NCI-H1092 (cell line): ENCODE measurements at places on chromosomes 16 and 17.

GRCh38 chr16:35562471-35562870 lies 2103.1 kb downstream of the TP53TG3F start:
- no peak for DNase-seq

DNA sequence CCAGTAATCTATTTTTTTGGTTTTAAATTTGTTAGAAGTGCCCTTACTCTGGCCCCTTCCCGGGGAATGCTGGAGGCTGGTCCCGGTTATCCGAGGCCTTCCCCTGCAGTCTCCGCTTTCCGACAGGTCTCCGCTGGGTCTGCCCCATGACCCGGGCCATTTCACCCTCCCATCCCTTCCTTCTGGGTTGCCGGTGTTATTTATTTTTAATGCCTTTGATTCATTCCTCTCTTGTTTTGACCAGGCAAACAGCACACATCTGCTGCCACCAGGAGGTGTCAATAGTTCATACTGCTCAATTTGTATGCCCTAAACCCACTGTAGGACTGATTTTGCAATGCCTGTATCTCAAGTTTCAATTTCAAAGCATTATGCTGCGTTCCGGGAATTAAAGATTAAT lies 113.2 kb upstream of the IRX5 start:
- no peak for DNase-seq

GRCh38 chr17:47095268-47095667 lies 93.8 kb downstream of the CDC27 start:
- DNase-seq: no peak

GRCh38 chr16:72464597-72465368 lies 292.8 kb upstream of the PMFBP1 start:
- DNase-seq: no peak
